Mesenchymal stem cell (in vitro differentiated cells and primary cell): ENCODE measurements at places on chromosomes 1 and 21.

DNA sequence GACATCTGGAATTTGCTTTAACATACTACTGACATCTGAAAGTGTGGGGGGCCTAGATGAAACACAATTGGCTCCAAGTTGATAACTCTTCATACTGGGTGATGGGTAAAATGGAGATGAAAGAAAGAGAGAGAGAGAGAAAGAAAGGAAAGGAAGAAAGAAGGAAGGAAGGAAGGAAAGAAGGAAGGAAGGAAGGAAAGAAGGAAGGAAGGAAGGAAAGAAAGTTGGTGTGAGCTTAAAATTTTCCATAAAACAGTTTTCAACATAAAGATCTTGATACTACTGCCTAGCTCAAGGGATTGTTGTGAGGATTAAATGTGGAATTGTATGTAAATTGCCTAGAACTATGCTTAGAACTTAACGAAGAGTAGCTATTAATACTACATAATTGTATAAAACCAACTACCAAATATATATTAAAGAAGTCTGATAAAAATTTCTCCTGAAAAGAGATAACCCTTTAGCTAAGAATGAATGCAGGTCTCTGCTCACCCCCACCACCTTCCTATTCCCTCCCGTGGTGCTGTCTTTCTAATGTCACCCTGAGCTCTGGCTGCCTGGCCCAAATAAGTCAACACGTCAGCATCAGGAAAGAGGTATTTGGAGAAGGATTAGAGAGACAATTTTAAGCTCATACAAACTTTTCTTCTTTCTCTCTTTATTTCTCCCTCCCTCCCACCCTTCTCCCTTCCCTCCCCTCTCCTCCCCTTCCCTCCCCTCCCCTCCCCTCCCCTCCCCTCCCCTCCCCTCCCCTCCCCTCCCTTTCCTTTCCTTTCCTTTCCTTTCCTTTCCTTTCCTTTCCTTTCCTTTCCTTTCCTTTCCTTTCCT lies 89.3 kb upstream of the SGIP1 start:
- no peak for DNase-seq

DNA sequence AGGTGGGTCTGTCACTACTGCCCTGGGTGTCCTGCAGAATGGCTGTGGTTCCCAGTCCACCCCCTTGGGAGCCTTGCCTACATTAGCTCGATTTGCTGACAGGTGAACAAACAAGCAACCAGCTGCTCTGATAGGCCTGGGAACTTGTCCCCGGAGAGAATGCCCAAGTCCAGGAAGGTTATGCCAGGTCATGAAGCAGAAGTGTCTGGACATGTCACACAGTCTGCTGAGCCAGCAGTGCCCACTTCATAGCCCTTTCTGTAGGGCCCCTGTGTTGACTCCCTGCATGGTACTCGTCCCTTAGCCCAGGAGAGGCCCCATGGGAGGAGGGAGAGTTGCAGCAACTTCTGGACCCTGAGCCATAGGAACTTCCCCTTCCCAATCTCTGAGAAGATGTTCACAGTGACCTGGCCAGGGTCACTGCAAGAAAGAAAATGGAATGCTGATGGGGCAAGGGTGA lies 31.0 kb downstream of the UCK2 start:
- DNase-seq = no peak

- DNase-seq = no peak
These were observed 5.4 kb downstream of the ZBTB48 start for GRCh38 chr1:6585081-6585722.

DNA sequence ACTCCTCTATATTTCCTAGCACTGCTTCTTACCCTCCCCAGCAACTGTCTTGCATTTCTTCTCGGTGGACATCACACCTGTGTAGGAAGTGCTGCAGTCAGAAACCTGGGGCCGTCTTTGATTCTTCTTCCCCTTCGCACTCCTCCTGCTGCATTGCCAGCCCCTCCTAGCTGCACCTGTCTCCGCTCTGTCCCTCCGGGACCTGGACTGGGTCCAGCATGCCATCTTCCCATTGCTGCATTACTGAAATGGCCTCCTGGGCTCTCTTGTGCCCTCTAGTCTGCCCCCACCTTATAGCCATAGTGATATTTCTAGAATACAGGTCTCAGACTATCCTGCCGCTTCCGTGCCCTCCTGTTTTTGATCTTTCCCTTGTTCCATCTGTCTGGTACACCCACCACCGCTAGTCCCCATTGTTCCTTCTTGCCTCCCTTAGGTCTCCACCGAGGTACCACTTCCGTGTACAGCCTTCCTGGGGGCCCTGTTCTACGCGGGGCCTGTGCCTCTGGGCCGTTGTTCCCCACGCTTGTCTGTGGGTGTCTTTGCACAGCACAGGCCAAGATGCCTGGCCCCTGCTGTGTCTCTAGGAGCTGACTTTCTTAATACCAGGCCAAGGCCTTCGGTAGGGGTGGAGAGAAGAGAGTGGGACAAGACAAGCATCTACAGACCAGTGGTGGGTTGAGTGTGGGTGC lies 107.6 kb downstream of the GALNT2 start:
- no peak for DNase-seq

DNA sequence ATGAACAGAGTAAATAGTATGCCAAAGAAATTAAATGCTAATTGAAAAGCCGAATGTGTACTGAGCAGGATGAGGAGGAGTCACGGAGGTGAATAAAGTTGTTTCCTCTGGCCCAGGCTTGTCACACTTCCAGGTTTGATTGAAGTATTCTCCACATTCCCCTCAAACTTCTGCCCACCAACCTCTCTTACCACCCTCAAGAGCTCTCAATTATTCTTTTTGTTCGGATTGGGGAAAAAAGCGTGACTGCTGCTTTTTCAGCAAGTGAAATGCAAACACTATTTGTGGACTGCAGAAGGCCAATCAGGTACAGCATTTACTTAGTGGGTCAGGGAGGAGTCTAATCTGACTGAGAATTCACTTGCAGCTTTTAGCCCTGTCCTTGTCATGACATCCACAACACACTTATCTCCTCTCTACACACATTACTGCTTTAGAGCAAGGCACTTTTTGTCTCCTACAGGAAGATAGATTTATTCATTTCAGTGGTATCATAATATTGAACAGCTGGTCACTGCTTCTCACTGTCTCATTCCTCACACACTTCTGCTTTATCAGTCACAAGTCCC lies 375.6 kb upstream of the PRMT6 start:
- DNase-seq = no peak

GRCh38 chr1:118918230-118918939 lies 69.8 kb downstream of the TBX15 start:
- no peak for DNase-seq

- no peak for DNase-seq
These were observed 13.2 kb downstream of the QSOX1 start for GRCh38 chr1:180167721-180168467.

DNA sequence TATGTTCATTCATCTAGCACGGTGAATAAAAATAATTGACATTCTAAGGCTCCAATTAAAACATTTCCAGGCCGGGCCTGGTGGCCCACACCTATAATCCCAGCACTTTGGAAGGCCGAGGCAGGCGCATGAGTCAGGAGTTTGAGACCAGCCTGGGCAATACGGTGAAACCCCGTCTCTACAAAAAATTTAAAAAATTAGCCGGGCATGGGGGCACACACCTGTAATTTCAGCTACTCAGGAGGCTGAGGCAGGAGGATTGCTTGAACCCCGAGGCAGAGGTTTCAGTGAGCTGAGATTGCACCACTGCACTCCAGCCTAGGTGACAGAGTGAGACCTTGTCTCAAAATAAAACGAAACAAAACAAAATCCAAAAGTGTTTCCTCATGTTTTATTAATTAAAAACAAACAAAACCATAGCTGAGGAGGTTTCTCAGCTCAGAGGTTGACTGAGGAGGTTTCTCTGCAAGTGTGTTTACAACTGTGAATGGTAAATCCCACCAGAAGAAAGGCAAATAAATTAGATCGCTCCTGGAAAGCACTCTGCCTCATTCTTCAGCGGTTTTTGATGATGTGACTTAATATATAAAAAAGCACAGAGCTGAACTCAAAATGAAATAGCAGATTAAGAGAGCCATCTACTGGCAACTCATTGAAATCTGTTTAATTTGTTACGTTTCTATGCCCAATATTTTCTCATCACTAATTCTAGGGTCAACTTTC lies 37.7 kb upstream of the ATG4C start:
- DNase-seq = peak; percentile 63

- DNase-seq = no peak
These were observed 66.8 kb downstream of the SLX9 start for GRCh38 chr21:45006536-45007095.

GRCh38 chr1:221740993-221741702 lies 741 bp downstream of the DUSP10 start:
- peak; percentile 71 for DNase-seq

DNA sequence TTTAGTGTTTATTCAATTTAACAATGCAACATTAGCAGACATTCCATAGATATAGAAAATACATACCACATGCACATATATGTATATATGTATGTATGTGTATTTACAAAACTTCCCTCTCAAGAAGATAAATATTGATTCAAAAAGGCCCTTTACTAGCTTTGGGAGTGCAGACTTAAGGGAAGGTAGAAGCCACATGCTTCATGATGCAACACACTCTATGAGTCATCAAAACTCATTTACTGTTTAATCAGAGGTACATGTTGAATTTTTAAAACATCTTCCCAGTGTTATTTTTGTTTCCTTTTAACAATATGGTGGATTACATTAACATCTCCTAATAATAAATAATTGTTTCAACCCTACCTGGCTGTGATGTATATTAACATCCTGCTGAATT lies 61.4 kb upstream of the KIRREL1 start:
- DNase-seq = peak; percentile 27

GRCh38 chr1:18549906-18550305 lies 69.2 kb downstream of the KLHDC7A start:
- DNase-seq = no peak

GRCh38 chr1:117967477-117967876 lies 37.9 kb downstream of the WDR3 start:
- peak; percentile 3 for DNase-seq

GRCh38 chr1:174194461-174194860 lies 35.1 kb downstream of the RABGAP1L start:
- no peak for DNase-seq

DNA sequence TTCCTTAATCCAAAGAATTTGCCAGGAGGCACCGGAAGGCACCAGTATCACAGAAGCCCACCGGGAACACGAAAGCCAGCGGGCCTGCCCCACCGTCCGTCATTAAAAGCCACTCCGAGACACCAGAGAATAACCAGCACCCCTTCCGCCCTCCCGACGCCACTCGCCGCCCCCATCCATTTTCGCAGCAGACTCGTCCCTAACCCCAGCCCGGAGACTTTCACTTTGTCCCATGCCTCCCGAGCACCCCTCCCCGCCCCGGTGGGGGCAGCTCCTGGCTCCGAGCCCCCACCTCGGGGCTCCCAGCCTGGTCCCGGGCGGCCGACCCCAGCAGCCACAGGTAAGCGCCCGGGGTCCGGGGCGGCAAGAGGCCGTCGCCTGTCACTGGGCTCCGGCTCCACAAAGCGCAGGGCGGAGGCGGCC lies 105.4 kb downstream of the SLC45A1 start:
- peak; percentile 53 for DNase-seq

GRCh38 chr1:18118078-18118477 lies 10.5 kb downstream of the IGSF21 start:
- DNase-seq = no peak

GRCh38 chr1:109620841-109621286 lies 1.2 kb downstream of the AMPD2 start:
- DNase-seq = peak; percentile 98

DNA sequence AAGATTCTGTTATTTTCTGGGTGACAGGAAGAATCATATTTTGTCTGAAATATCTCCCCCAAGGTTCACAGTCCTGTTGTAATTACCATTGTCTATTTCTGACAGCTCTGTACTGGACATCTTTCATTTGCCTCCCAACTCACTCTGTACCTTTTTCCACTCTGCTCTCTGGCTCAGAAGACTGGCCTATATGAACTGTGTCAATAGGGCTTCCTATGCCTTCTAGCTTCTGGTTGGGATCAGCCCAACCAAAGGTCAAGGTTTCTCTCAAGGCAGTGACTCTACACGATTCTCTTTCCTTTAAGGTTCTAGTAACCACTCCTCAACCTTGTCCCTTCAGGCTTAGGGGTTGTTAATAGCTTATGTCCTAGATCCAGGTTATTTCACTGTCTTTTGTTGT lies 17.5 kb downstream of the KLHL12 start:
- no peak for DNase-seq

- DNase-seq = peak; percentile 81
These were observed at the start of gene PAQR7 for GRCh38 chr1:25875154-25875855. Gene PAQR7 (minus strand): TSS chr1:25875708. CDS start chr1:25863839, 11,869 bp downstream.

DNA sequence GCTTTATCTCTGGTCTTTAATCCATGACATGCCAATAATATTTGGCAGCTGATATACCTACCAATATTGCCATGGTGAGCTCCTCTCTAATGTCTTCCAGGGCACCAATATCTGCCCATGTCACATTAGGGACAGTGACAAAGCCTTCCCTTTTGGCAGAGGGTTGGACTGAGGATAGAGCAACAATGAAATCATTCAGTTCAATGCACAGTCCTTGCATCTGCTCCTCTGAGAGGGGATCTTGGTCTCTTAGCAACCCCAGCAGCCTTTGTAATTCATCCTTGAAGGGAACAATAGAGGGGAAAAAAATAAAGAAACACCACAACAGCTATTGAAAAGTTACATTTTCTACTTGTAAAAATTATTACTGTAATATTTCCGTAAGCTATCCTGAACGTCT lies 42.3 kb downstream of the NVL start:
- no peak for DNase-seq

DNA sequence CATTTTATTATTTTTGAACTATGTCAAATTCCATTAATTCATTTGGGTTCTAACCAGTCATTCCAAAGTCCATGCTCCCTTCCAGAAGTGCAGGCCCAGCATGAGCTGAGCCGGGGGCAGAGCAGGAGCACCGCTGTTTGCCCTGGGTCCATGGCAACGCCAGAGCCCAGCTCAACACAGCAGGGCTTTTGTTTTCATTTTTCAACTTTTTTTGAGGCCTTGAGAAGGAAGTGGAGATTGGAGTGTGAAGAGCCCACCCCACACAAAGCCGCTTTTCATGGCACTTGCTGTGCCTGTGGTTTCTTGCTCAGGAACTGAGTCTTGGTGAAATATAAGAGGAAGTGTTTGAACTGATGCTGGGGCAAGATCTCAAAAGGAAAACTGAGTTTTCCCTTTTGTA lies 13.2 kb upstream of the PRMT2 start:
- DNase-seq = no peak

- DNase-seq = peak; percentile 77
These were observed 1.2 kb upstream of the DHRS3 start for GRCh38 chr1:12618965-12619791.

- no peak for DNase-seq
These were observed 58.0 kb upstream of the WDR26 start for GRCh38 chr1:224492632-224493031.

GRCh38 chr1:203671047-203671446 lies 44.4 kb downstream of the ATP2B4 start:
- DNase-seq = no peak

DNA sequence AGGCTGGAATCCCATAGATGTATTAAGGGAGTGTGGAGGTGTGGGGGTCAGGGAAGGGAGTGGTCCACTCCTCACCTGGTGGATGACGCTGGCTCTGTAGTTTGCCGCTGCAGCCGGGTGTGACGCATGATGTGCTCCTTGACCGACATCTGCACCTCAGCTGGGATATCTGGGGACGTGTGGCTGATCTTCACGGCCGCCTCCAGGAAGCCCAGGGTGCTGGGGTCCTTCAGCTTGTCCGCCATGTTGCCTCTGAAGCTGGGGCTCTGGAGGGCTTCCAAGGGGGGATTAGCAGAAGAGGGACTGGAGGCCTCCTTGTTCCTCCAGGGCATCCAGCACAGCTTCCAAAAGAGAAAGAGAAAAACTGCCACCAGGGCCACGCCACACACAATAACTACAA lies 14.1 kb downstream of the SYT6 start:
- DNase-seq = no peak

- no peak for DNase-seq
These were observed 556.5 kb upstream of the BRINP3 start for GRCh38 chr1:191034132-191034531.

GRCh38 chr21:36535618-36536241 lies 55.8 kb upstream of the CLDN14 start:
- no peak for DNase-seq
